Panc1 (cell line): ENCODE measurements at places on chromosomes 2 and 18. TPM values are rescaled to one million over a fixed set of nuclear protein-coding genes. Genes with fewer than 3 reads are reported as not detected.

The KLF7 gene
- 17.1 TPM for total RNA-seq

The QPCT gene
- 2.3 TPM for total RNA-seq

- DNase-seq, result no peak
Observed at GRCh38 chr2:96737251-96737650, 2.6 kb downstream of the LMAN2L start.

DNA sequence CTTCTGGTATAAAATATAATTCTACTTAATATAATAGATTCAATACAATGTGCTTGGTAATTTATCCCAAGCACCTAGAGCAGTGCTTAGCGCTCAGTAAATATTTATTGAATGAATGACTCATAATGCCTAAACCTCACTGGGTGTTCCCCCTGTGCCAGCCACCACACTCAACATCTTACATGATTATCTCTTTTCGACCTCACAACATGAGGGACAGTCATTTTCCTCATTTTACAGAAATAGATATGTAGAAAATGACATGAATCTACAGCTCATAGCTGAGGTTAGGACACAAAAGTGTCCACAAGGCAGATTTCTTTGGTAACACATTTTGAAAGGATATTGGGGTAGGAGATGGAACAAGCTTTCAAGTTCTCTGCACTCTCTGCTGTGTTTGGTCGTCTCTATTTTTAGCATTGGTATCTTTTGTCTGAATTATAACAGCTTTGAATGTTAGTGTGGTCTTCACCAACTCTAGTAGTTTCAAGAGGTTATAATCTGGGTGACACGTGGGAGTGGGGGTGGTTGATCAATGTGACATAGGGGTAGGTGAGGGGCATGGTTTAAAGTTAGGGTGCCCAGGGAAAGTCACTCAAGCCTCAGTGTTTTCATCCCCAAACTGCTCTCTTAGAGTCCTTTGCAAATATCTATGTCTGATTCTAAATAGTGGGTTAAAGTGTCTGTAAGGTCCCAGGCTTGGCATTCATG is 9.8 kb downstream of the MYOM1 start:
- no peak for DNase-seq

GRCh38 chr18:13425357-13426091 is 207.0 kb downstream of the LDLRAD4 start:
- DNase-seq, result no peak

DNA sequence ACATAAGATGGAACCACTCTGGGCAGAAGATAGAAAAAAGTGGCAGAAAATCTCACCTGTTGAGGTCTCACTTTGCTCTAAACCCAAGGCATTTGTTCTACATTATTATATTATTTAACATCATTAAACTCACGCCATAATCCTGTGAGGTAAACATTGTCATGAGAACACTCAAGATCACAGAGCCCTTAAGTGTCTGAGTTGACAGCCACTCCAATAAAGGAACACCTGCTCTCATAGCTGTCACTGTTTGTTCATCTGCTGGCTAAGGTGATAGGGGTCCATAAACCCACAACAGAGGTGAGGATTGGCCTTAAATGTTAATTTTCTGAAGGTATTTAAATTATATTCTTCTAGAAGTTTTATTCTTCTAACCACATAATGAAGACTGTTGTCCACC is 439.7 kb downstream of the RIT2 start:
- DNase-seq, result no peak

- DNase-seq, result no peak
Observed at GRCh38 chr2:147211484-147211883, 633.3 kb upstream of the ACVR2A start.

DNA sequence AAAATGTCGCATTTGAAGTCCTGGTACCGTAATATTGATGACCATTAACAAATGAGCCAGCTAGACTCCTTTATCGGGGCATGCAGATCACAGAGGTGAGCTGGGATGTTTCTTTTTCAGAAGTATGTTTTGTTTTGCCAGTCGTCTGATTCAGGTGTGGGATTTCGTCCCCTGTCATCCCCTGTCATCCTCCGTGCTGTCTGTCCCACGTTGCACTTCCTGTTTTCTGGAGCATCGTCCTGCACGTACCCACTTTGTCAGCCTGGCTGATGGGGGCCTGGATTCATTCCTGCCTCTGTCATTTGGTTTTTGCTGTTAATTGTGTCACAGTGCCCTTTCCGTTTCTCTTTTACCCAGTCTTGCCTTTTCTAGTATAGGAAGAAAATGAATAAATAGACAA is 72.8 kb downstream of the ASAP2 start:
- no peak for DNase-seq

DNA sequence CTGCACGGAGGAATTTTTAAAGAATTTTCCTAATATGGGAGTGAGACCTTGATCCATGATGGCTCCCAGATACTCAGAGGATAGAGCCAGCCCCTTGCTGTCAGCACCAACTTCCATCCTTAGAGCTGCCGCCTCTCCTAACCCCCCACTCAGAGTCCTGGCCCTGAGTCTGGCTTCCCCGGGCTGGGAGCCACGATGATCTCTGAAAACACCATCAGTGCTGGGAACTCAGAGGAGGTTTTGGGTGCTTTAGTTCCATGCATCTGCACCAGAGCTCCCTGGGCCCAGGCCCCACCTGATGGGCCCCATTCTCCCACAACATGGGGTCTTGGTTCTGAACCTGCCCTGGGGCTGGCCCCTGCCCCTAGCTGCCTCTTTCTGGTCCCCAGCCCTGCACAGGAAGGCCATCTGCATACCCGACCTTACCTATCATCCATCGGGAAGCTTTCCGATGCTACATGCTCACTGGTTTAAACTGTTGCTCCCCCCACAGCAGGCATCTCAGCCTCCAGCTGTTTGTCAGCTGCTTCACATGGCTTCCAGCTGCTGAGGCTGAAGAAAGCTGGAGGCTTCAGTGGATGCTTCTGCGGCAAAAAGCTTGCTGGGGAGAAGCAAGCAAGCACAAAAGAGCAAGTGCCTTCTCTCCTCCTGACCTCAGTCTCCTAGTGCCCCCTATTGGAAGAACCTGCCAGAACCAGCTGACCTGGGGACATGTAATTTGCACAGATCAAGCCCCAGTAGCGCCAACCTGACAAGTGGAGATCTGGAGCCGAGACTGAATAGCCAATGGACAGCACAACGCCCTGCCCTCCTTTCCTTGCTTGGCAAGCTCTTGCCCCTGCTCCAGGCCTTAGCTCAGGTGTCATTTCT is 24.2 kb upstream of the RHOB start:
- DNase-seq, result no peak
